Tibial artery (tissue), 4 donors: ENCODE measurements at places on chromosomes 11 and 22.

GRCh38 chr22:36701965-36702621, 1.5 kb downstream of the CACNG2 start:
- no peak for DNase-seq

DNA sequence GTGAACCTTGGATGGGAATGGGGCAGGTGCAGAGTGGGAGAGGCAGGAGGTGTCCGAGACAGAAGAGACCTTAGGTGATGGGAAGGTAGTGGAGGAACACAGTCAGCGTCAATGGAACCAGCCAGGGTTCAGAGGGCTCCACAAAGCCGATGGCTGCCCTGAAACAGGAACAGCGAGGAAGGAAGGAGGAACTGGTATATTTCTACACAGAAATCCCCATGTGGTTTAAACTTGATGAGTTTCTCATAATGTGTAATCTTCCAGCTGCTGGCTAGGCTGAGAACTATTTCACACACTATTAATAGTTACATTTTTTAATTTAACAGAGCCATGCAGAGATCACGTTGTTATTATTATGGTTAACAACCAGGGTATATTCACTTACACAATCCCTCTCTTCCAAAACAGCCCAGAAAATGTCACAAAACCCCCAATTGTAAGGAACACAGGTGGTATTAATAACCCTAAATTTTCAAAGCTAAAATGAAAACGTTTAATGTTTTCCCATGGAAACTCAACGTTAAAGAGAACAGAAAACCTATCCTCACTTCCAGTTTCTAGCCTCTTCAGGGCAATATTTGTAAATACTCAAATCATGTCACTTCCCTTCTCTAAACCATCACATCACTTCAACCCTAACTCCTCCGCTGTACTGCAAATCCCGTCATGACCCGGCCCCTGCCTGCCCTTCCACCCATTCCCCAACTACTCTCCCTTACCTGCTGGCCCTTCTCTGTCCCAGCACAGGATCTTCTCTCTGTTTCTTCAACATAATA, 74.5 kb upstream of the ARFGAP3 start:
- no peak for DNase-seq

- DNase-seq: no peak
These were observed 20.5 kb upstream of the CLPB start for GRCh38 chr11:72454791-72455190.

DNA sequence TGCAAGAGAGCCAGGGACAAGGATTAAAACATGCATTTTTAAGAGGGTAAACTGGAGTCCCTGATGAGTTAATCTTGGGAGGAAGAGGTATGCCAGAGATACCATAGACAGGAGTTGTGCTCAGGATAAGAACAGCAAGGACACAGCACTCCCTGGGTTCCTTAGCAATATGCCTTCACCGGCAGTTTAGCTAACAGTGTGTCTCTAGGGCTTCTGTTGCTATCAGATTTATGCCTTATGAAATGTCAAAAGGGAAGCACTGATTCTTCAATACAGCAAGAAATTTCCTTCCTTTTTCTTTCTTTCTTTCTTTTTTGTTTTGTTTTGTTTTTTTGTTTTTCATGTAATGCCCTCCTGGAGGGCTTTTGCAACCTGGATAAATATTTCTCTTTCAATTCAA, 71.3 kb upstream of the LARGE1 start:
- DNase-seq: no peak

- no peak for DNase-seq
These were observed 28.9 kb upstream of the CHRM4 start for GRCh38 chr11:46420513-46420912.

- DNase-seq: no peak
These were observed 17.7 kb upstream of the IL2RB start for GRCh38 chr22:37167176-37167980.

DNA sequence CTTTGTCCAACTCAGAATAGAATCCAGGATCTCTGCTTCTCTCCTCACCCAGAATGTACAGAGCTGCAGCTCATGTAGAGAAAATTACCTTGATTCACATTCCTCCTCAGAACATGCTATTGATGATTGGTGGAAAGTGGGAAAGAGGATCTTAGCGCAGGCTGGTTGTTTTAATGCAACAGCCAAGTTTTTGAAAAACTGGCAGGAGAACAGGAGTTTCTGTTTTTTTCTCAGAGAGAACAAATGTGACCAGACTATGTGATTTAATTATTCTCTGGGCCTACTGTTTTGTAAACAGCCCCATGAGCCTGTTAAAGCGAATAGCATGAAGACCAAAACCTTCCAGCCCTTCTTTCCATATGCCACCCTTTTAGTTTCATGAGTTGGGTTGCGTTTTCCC, 19.1 kb upstream of the IL18BP start:
- DNase-seq: no peak

- no peak for DNase-seq
These were observed 38.1 kb downstream of the DIXDC1 start for GRCh38 chr11:111975076-111975806.

DNA sequence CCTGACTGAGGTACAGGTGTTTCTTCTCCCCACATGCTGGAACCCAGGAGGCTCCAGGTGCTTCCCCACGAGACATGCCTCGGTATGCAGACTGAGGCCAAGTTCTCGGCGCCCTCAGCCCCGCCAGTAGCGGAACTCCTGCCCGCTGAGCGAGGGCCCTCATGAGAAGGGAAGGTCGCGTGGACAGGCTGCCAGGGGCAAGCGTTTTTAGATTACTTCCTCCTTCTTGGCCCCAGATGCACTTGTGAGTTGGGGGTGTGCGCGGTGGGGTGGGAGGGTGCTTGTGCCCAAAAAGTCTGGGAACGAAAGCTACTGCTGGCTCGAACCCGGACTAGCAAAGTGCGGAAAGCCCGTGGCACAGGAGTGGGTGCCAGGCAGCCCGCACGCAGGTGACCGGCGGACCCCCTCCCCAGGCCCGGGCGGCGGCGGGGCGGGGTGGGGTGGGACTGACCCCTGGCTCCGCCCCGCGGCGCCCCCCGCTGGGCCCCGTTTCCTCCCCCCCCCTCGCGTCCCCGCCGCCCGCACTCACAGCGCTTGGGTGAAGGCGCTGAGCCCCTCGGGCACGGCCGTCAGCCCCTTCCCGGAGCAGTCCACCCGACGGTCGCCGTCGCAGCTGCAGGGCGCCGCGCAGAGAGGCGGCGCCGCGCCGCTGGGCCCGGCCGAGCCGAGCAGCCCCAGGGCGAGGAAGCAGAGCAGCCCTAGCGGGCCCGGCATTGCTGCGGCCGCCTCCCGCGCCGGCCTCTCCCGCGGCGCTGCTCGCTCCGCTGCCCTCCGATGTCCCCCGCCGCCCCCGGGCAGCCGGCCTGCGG, 797 bp downstream of the LGR4 start:
- peak; percentile 69 for DNase-seq

DNA sequence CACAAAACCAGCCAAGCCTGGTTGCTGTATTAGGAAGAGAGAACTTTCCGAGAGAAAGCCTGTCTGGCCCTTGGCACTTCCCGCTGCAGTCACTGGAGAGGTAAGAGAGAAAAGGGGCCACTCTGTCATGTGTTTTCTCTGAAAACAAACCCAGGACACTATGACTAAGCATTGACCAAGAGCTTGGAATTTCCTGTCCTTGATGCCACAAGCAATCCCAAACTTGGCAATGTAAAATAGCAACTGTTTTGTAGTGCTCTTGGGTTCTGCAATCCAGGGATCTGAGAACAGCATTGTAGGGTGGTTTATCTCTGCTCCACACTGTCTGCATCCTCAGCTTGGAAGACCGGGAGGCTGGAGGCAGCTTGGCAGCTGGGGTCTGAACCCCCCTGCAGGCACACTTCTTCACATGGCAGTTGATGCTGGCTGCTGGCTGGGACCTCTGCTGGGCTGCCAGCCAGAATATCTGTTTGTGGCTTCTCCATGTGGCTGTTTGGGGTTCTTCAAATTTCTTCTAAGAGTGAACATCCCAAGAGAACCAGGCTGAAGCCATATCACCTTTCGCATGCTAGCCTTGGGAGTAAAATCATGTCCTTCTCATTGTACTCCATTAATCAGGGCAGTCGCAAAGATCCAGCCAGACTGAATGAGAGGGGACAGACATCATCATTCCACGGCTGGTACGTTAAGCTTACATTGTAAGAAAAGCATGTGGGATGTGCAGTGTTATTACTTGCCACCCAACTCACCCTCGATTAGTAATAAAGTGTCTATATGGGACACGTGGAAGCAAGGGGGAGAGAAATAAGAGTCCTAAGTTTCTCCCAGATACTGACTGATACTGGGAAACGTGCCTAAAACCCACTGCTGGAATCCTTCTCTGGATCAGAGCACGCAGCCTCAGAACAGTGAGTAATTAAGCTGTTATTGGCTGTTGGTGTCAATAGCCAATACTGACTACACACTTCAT, 537.4 kb upstream of the B3GAT1 start:
- DNase-seq: peak; percentile 90

- DNase-seq: no peak
These were observed 5.4 kb downstream of the INPP5J start for GRCh38 chr22:31128156-31128555.

- peak; percentile 79 for DNase-seq
These were observed 55.0 kb downstream of the TRAF6 start for GRCh38 chr11:36454941-36455631.
